ENCODE measurements at places on chromosomes 6 and 20.
A peak's percentile ranks its signal among the peaks of the same experiment; 100 is the strongest.

GRCh38 chr20:38838326-38838725 is 32.8 kb downstream of the PPP1R16B start:
- DNase-seq = no peak

GRCh38 chr20:57774111-57774880 is 64.5 kb upstream of the PMEPA1 start:
- DNase-seq = no peak

GRCh38 chr6:20778459-20778858 is 244.2 kb downstream of the CDKAL1 start:
- no peak for DNase-seq

DNA sequence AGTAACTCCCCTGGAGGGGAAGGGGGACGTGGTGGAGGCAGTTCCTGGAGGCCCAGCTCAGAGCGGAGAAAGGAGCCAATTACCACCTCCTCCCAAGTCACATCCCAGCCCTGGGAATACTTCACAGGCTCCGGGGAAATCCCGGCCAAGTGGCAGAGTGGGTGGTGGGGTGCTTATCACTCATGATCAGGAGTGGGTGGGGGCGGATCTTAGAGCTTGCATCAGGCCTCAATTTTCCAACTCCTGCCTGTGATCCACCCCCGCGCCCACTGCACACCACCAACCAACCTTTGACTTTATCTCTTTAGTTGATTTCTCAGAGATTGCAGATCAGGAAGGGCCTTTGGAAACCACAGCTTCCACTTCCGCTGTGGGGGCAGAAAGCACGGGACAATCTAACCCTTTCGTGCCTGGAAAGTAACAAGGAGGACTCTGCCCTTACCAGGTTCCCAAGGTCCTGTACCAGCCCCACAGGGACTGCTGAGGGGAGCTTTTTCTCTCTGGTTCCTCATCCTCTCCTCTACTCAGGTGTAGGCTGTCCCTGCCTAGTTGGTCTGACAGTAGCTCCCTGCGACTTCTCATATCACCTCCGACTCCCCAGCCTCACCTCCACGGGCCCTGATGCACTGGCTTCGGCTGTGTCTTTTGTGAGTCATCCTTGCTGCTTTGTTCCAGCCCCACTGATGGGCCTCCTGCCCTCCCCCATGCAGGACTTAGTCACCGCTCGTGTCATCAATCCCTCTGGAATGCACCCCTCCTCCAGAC is 24.9 kb upstream of the IER3 start:
- peak; percentile 47 for DNase-seq

- DNase-seq = no peak
These were observed 226.1 kb upstream of the GMDS start for GRCh38 chr6:2471472-2471871.

GRCh38 chr6:42781546-42781795 is 381 bp upstream of the BICRAL start:
- no peak for DNase-seq

GRCh38 chr6:15801912-15802311 is 139.1 kb upstream of the DTNBP1 start:
- DNase-seq = no peak

DNA sequence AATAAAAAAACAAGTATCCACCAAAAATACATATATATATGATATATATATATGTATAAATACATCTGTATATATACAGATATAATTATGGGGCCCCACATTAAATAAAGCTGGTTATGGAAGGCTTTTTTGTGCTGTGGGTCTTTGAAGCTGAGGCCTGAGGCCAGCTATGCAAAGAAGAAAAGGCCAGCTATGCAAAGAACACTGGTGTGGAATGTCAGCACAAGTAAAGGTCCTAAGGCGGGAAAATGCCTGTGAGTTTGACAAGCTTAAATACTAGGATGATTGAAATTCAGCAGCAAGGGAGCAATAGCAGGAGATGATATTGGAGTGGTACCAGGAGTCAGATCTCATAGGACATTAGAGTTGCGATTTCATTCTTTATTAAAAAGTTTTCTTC is 25.2 kb downstream of the ADGRF1 start:
- no peak for DNase-seq

- no peak for DNase-seq
These were observed 102.9 kb downstream of the RALGAPA2 start for GRCh38 chr20:20609522-20609921.

- DNase-seq = no peak
These were observed 385.0 kb downstream of the CD83 start for GRCh38 chr6:14502551-14502950.

DNA sequence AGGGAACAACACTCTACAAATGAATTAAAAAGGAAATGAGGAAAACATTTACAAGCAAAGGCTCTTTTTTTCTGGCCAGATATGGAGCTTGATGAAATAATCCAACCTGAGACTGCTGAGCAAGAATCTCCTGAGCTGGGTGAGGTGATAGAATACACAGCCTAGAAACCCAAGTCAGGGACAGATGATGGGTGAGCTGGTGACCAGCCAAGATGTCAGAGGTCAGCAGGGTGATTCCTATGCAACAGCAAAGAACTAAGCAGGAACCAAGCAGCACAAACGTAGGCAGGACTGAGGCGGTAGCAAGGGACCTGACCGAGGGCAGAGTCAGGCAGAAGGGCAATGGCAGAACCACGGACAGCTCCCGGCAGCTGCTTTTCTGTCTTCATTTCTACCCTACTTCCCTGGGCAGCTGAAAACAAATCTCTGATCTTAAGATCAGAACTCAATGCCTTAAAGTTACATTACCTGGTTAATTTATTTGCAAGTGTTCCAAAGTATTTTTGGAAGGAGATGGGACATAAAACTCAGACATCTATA is 75.1 kb downstream of the CDC40 start:
- DNase-seq = no peak

DNA sequence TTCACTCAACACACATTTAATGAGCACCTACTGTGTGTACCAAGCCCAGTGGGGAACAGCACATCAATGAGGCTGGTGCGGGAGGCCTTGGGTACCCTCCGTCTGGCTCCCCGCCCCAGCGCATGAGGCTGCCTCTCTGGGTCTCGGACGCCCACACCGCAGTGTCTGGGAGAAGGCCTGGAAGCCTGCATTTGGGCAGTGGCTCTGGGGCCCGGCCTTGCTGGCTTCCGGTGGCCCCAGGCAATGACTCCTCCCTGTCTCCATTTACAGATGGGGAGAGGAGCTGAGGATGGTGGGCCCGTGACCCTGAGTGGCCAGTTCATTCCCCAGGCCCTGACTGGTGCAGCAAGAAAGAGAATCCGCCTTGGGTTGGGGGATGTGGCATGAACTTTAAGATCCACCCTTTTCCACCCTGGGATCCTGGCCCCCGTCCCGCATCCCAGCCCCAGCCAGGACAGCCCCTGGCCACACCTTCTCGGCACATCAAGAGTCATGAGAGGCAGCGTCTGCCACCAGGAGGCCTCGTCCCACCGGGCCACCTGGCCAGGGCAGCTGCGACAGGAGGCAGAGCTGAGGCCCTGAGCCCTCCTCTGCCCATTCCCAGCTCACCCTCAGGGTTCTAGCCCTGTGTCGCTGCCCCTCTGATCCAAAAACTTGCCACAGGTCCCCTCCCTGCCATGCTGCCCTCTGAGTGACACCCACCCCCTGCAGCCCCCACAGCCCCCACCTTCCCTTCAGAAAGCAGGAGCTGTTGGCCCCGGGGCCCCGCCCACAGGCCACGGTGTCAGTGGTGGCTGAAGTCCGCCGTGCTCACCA is 17.5 kb upstream of the MRGBP start:
- no peak for DNase-seq

DNA sequence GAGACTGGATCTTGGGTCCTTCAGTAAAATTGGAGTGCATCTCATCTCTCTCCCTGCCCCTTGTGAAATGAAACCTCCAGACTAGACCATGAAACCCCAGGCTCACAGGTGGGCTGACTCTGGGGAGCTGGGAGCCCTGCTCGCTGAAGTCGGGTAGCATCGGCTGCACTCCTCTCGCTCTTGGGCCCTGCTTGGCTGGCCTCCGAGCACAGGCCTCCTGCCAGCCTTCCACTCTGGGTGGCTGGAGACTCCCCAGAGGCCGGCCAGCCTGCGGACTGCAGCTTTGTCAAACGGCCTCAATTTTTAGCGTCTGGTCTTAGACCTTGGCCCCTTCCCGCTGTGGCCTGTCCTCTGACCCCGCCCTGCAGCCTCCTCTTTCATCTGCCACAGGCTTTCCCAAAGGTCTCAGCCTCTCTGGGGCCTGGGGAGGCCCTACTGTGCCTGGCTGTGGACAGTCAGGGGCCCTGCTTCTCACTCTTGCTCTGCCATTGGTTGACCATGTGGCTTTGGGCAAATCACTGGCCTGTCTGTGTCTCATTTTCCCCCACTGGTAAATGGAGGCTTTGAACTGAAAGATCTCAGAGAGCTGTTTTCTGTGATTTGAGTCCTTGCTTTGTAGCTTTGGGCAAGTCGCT is 45.1 kb downstream of the SRC start:
- DNase-seq = no peak

- DNase-seq = no peak
These were observed 7.6 kb downstream of the MYL9 start for GRCh38 chr20:36548704-36549627.

GRCh38 chr6:45569210-45569945 is 191.6 kb upstream of the SUPT3H start:
- no peak for DNase-seq

GRCh38 chr6:2353412-2354137 is 108.2 kb upstream of the GMDS start:
- DNase-seq = peak; percentile 5

DNA sequence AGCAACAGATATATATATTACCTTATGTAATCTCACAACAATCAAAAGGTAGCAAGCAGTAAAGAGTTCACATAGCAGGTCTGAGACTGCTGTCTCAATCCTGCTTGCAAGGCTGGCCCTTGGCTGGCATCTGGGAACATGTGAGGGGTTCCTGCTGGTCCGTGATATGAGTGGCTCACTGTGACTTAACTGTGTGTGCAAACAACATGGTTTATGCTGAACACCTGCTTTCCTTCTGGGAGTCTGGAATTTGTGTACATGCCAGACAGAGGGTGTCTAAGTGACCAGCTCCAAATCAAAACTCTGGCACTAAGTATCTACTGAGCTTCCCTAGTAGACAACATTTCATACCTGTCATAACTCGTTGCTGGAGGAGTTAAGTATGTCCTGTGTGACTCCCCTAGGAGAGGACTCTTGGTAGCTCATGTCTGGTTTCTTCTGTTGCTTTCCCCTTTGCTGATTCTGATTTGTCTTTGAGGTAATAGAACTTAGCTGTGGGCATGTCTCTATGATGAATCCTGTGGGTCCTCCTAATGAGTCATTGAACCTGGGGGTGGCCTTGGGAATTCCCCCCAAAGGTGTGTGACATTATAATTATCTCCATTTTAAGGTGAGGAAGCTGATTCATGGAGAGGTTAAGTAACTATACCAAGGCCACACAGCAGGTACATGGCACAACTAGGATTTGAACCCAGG is 131.6 kb upstream of the NEDD9 start:
- DNase-seq = no peak

DNA sequence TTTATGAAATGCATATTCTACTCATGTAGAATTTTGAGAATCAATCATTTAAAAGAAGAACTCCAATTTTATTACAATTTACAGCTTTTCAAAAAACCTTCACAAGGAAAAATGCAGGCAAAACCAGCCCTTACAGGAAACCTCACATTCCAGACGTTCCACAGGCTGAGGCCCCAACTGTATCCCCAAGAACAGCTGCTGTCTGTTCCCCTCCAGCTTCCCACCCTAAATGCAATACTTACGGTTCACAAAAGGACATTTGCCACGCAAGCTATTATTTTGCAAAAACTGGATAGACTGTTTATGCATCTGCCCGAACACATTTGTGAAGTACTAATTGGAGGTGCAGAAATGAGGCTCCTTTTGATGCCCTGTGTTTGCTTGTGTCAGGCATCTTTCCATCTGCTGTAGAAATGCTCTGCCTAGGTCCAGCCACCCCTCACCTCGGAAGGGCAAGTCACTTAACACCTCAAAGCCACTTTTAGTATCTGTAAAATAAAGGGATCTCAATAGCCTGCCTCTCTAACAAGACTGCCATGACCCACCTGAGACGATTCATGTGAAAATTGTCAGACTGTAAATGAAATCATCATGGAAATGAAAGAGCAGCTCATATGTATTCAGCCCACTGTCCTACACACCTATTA is 26.5 kb downstream of the PDE10A start:
- no peak for DNase-seq

Measured in activated CD8-positive, alpha-beta memory T cell treated with anti-CD3 and anti-CD28 coated beads for 1 hour (primary cell).